ENCODE measurements at places on chromosomes 16 and 17. TPM values are rescaled to one million over a fixed set of nuclear protein-coding genes. Genes with fewer than 3 reads are reported as not detected.

SECTM1 gene
- 14.7 TPM for total RNA-seq

OSGIN1 gene
- total RNA-seq = 1.1 TPM

FZD2 gene
- 17.8 TPM for total RNA-seq

SEZ6L2 gene
- total RNA-seq = 10.4 TPM

ARHGAP23 gene
- 17.6 TPM for total RNA-seq

KRTAP2-2 gene
- not detected for total RNA-seq

AKAP10 gene
- total RNA-seq = 23.0 TPM

TPSD1 gene
- not detected for total RNA-seq

CASKIN2 gene
- 3.5 TPM for total RNA-seq

AHSP gene
- not detected for total RNA-seq

CCL13 gene
- total RNA-seq = 4.8 TPM

HSD17B1 gene
- 8.6 TPM for total RNA-seq

SPNS2 gene
- 1.1 TPM for total RNA-seq

SPNS3 gene
- not detected for total RNA-seq

HEXD gene
- 6.1 TPM for total RNA-seq

PRR15L gene
- total RNA-seq = not detected

KLHL10 gene
- total RNA-seq = under 0.01 TPM

KRT12 gene
- not detected for total RNA-seq

EVI2A gene
- 4.5 TPM for total RNA-seq

KRTAP9-2 gene
- total RNA-seq = not detected

CCL8 gene
- not detected for total RNA-seq

FAM83G gene
- total RNA-seq = 24.2 TPM

HBZ gene
- total RNA-seq = not detected

All from regular cardiac myocyte (primary cell).